Cerebellar cortex (tissue), 1 donor: ENCODE measurements at places on chromosomes 3 and 15.
A peak's percentile ranks its signal among the peaks of the same experiment; 100 is the strongest.

GRCh38 chr3:180528843-180529242 is 73.1 kb upstream of the TTC14 start:
- DNase-seq, result no peak

DNA sequence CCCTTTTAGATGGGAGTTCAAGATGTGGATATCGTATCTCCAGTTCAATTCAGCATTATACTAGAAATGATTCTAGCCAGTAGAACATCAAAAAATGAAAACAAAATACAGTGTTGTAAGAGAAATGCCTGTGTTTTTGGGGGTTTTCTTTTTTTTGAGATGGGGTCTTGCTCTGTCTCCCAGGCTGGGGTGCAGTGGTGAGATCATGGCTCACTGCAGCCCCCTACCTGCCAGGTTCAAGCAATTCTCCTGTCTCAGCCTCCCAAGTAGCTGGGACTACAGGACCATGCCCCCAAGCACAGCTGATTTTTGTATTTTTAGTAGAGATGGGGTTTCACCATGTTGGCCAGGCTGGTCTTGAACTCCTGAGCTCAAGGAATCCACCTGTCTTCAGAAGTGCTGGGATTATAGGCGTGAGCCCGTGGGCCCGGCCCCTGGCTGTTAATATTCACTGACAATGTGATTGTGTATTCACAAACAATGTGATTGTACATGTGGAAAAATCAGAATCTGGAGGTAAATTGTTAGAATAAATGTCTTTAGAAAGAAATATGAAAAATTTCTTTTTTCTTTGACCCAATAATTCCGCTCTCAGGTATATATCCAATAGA is 59.0 kb downstream of the ARIH1 start:
- peak; percentile 10 for DNase-seq

DNA sequence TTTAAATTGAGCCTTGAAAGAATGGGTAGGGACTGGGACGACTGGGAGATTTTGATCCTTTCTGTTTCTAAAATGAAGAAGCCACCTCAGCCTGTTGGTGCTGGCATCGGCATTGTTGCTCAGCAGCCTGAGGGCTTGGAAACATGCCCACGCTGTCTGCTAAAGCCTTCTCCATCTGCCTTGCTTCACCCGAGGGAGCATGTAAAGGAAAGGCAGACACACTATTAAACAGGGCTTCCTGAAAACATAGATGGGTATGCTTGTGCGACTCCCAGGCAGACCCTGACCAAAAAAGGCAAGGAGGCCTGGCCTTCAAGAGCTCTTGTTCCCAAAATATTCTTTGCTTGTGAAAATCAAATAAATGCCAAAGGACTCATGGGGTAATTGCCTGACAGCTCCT is 84.2 kb upstream of the SLC4A7 start:
- DNase-seq, result peak; percentile 92

DNA sequence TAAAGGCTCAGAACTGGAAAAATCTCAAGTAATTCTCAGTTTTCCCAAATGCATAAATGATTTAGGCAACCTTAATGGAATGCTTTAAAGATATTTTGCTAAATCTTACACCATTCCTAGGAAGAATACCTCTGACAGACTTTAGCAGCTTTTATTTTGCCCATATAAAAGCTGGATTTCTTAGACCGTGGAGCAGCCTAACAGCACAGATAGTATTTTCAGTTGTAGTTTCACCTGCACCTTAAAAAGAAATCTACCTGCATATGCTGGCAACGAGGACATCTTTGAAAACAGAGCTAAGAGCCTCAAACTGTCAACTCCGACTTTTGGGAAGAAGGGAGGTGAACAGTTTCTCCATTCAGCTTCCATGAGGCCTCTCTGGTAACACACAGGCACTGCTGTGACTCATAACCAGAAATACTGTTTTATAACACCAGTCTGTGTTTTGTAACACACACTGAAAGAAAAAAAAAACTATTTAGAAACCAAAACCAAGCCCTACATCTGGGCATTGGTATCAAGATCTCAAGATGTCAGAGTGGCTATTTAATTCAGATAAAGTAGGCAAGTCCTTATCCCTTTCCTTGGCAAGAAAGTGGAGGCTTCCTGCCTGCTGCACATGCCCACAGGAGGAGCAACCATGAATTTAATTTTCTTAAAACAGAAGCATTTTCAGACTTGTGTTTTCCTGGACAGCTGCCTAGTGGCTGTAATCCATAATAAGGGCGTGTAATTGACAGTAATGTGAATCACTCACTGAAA is 181.5 kb upstream of the ICE2 start:
- DNase-seq, result peak; percentile 21

GRCh38 chr3:194330579-194330978 is 20.5 kb downstream of the CPN2 start:
- no peak for DNase-seq

DNA sequence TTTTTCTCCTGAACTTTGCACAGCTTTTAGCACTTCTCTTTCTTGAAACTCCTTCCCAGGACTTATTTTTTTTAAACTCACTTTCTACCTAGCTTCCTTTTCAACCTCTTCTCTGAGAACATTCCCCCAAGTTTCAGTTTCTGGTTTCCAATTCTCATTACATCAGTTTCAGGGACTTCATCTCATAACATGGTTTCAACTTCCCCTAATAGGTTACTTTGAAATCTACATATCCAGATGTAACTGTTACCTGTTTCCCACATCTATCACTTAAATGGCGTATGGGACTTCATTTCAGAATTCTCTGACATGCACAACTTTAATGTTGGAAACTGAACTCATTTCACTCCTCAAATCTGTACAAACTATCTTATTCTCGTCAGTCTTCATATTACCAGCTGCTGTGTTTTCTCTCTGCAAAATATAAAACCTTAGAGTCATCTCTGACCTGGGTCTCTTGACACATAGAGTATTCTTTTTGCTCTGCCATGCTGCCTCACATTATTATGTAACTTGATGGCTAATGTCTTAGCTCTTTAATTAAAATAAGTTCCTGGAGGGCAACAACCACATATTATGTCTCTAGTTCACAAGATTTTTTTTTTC is 58.4 kb downstream of the NME9 start:
- no peak for DNase-seq

GRCh38 chr15:55907797-55908196 is 85.6 kb downstream of the NEDD4 start:
- DNase-seq, result no peak

DNA sequence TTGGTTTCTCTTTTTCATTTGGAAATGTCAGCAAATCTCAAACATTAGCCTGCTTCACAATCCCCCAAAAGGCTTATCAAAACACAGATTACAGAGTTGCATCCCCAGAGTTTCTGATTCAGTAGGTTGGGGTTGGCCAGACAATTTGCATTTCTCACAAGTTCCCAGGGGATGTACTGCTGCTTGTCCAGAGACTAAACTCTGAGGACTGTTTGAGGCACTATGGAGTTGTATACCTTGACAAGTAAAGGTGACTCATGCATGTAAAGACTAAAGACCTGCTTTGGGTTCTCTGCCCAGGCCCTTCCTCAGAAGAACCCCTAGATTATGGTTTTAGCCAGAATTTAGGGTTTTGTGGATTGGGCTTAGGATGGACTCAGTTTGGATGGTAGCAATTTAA is 151.1 kb upstream of the ARHGEF26 start:
- DNase-seq, result no peak

DNA sequence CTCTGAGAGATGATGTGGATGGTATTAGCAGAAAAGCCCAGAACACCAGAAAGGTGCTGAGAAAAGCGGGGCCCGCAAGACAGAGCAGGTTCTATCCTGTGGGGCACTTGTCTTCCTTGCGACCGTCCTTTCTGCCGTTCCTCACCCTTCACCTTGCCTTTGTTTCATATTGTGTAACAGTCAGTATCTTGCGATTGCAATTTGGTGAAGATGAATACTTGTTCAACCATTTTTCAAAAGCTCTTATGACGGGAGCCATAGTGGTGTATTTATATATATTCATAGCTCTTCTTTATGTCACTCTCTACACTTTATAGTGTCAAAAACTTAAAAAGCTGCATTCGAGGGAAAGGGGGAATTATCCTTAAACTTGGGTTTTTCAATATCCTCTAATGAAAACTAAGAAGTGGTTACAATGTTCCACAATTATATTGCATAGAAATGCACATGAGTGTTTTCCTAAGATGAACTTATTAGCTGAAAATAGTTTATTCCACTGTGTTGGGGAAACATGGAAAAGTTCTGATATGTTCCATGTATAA is 797 bp downstream of the MAP3K13 start:
- DNase-seq, result no peak

- no peak for DNase-seq
Measured at GRCh38 chr3:181930105-181930504, 218.4 kb downstream of the SOX2 start.

- no peak for DNase-seq
Measured at GRCh38 chr15:70348226-70348543, 250.5 kb upstream of the TLE3 start.

GRCh38 chr3:107919239-107919638 is 171.6 kb downstream of the CD47 start:
- no peak for DNase-seq

DNA sequence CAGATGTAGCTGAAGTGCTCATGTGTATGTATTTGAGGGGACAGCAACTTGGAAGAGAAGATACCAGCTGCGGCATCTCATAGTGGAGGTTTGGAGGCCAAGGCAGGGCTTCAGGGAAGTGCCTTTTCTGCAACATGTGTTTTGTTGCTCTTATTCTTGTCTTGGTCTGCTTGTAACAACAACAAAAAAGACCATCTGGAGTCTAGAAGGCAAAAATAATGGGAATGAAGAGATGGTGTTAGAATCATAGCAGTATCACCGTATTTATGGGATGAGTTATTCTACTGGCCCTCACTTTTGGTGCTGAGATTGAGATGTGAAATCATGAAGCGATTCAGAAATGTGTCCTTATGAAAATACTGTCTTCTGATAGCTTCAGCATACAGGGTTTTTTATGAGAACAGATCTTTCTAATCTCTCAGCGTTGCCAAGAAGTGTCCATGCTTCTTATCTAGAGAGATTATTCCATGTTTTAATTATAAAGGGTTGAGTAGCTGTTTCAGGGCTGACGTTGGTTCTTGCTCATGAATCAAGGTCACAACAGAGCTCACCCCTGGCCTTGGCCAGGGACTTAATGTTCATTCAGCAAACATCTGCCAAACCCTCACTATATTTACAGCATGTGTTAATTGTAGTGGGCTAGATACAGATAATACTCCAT is 58.0 kb downstream of the ITPR1 start:
- DNase-seq, result no peak

DNA sequence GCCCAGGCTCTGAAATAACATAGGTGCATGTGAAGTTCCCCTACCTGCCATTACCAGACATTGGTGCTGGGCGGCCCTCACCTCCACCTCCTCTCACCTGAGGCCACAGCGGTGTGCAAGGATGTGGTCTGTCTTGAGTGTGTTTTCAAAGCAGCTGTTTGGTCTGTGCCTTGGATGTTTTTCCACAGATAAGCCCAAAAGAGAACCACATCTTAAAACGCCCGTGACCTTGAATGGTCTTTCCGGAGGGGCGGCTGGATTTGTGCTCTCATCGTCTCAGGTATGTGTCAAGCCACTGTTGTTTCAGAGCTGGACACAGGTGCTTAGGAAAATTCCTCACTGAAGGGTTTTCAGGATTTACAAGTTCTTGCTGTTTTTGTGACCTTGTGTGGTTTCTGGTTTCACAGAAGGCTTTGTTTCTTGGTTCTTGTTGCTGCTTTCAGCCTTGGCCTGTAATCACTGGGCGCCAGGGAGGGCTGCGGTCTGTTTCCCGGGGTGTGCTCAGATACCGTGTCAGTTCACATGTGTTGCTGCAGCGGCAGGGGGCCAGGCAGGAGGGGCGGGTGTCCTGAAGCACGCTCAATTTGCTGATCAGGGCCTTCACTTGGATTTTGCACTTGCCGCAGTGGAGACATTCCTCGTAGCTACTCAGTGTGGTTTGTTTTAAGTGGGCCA is 128.4 kb downstream of the IGF1R start:
- DNase-seq, result no peak

GRCh38 chr15:85580879-85581278 is 200.5 kb downstream of the AKAP13 start:
- DNase-seq, result no peak

- peak; percentile 9 for DNase-seq
Measured at GRCh38 chr3:97822359-97822775, 556 bp downstream of the CRYBG3 start.

DNA sequence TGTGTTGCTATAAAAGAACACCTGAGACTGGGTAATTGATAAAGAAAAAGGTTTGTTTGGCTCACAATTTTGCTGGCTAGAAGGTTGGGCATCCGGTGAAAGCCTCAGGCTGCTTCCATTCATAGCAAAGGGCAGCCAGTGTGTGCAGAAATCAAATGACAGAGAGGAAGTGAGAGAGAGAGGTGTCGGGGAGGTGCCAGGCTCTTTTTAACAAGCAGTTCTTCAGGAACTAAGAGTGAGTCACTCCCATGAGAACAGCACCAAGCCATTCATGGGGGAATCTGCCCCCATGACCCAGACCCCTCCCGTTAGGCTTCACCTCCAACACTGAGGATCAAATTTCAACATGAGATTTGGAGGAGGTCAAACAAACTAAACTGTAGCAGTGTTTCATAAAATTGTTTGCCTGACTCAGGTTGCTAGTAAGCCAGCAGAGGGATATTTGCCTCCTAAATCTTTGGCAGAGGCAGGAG is 4.5 kb upstream of the PARP15 start:
- DNase-seq, result no peak

DNA sequence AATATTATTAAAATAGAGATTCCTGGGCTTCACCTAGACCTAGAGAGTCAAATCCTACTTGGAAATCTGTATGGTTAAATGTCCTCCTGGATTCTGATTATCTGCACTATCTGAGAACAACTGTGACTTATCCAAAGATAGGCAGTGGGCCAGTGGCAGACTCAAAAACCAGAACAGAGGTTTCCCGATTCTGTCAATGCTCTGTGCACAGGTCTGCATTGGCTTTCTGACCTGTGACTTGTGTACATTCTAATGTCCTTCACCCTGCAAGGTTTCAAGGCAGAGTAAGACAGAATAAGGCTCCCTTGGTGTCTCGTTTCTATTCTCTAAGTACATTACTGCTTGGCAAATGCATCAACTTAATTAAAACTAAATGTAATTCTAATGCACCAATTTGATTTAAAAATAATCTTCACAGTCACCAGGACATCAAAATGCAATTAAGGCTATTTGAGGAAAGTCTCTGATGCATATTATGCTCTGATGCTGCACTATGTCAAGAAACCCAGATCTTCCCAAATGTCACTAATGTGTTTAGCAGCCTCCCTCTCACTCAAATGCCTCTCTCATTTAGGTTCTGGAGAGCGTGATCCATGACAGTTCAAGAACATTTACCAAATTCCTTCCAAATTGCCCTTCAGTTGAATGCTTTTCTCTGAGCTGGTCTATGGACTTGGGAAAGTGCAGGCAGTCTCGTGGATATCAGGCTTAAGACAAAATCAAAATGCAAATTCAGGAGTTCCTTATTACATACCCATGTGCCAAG is 140.1 kb downstream of the STAC start:
- DNase-seq, result no peak

DNA sequence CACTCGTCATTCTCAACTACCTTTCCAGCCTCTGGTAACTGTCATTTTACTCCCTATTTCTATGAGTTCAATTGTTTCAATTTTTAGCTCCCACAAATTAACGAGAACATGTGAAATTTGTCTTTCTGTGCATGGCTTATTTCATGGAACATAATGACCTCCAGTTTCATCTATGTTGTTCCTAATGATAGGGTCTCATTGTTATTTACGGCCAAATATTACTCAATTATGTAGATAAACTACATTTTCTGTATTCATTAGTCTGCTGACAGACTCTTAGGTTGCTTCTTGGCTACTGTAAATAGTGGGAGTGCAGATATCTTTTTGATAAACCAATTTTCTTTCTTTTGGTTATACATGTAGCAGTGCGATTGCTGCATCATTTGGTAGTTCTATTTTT is 374.9 kb upstream of the ROBO1 start:
- DNase-seq, result no peak
